ENCODE measurements at places on chromosomes 7 and 10. TPM values are rescaled to one million over a fixed set of nuclear protein-coding genes. Genes with fewer than 3 reads are reported as not detected.
A peak's percentile ranks its signal among the peaks of the same experiment; 100 is the strongest.

The TAS2R5 gene
- total RNA-seq = not detected

The GPER1 gene
- 1.5 TPM for total RNA-seq

The PNLIPRP3 gene
- total RNA-seq = not detected

The SLC29A4 gene
- 27.4 TPM for total RNA-seq

The CYP26C1 gene
- not detected for total RNA-seq

The GPR26 gene
- not detected for total RNA-seq

The MMP21 gene
- total RNA-seq = not detected

The NKX2-3 gene
- total RNA-seq = not detected

- peak; percentile 73 for DNase-seq
Measured at GRCh38 chr10:28631896-28632583, 45.3 kb upstream of the BAMBI start.

- no peak for DNase-seq
Measured at GRCh38 chr7:151711906-151712809, 164.8 kb downstream of the PRKAG2 start.

DNA sequence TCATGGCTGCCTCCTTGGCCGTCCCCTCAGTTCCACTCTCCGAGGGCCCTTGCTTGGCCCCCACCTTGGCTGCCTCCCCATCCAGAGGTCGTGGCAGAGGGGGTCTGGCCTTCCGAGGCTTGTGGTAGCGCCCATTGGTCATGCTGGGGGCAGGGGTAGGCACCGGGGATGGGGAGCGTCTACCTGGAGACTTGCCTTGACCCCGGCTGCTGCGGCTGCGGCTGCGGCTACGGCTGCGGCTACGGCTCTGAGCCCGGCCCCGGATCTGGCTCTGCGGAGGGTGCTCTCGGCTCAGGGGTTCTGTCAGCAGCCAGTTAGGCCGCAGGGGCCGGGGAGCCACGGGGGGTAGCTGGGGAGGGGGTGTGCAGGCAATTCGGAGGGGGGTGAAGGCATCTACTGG lies 10.7 kb downstream of the LZTS2 start:
- DNase-seq = no peak

- no peak for DNase-seq
Measured at GRCh38 chr10:17689137-17689536, 45.2 kb downstream of the STAM start.

DNA sequence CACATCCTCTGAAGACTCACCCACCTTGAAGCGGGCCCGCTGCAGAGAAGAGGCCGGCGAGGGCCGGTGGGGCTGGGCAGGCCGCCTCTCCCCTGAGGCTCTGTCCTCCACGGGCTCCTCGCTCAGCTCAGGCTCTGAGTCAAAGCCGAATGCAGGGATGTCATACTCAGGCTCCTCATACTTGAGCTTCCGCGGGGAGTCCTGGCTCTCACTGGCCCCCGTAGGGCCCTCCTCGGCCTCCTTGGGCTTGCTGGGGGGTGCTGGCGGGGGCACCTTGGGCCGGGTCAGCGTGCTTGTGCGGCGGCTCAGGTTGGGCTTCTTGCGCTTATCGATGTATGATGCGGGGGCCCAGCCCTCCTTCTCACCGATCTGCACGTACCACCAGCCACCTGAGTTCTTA lies 109.9 kb downstream of the NEURL1 start:
- no peak for DNase-seq

GRCh38 chr7:34044734-34045353 lies 139.5 kb downstream of the BMPER start:
- DNase-seq = no peak

DNA sequence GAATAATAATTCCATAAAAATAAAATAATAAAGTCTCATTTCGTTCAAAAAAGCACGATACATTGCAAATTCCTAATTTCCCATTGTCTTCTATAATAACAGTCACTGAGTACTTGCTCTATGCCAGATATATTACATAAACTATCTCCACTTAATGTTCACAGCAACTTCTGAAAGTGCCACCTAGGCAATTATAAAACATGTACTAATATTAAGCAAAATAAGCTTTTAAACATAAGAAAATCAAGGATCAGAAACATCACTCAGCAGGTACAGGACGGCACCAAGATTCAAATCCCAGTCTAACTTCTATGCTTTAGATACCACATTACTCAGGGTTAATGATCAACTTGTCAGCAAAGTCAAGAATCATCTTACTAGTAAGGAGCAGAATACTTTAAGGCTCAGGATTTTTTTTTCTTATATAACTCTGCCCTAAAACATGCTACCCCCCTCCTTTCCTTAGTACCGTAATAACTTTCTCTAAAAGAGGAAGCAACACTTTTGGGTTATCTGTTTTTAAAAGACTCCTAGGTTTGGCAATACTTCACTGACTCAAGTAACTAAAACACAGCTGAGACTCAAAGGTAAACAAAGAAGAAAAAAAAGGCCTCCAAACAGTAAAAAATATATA lies 51.3 kb downstream of the USP6NL start:
- no peak for DNase-seq

DNA sequence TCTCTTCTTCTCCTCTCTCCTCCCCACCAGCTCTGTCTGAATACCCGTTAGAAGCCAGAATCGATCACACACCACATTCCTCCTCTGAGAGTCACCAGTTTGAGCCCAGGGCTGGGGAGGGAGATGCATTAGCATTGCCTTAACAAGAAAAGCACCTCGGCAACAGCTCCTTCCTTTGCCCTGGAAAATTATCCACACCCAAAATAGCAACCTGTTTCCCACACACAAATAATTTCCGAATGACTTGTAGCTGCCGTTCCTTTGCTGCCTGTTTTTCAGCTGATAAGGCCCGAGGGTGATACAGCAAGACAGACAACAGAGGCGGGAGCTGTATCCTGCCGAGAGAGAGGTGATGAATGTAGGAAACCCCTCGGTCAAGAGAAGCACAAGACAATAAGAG lies 91.3 kb downstream of the CPXM2 start:
- no peak for DNase-seq

DNA sequence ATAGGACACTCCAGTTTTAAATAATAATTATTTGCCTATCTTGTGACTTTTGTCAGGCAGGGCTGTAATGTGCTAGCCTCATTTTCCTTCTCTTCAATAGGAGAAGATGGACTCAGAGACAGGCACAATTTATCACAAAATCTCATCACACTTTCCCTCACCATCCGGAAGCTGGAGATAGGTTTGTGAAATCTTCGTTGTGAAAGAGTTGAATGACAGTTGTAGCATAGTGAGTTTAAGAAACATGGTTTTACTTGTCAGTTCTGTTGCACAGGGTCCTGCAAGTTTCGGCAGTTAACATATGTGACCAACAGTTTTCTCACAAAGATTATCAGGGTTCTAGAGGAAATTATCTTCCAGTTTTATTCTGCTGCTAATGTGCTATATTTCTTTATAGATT lies 37.7 kb upstream of the MAP3K8 start:
- no peak for DNase-seq

- DNase-seq = no peak
Measured at GRCh38 chr7:39043531-39043930, 65.8 kb downstream of the POU6F2 start.

GRCh38 chr10:61986382-61986781 lies 84.9 kb downstream of the ARID5B start:
- no peak for DNase-seq
